ENCODE measurements at places on chromosomes 3 and 15. TPM values are rescaled to one million over a fixed set of nuclear protein-coding genes. Genes with fewer than 3 reads are reported as not detected.

- H3K4me3 ChIP-seq: peak overlapping the region; percentile 91
- peak overlapping the region; percentile 25 for H3K27ac ChIP-seq
- H3K36me3 ChIP-seq: peaks cover 5% of the 10 kb centered on the region
- H3K4me1 ChIP-seq: peaks cover 6% of the 10 kb centered on the region
Measured at GRCh38 chr3:184261854-184262763, 756 bp upstream of the CAMK2N2 start.

Gene RASL12
- 0.44 TPM for total RNA-seq

DNA sequence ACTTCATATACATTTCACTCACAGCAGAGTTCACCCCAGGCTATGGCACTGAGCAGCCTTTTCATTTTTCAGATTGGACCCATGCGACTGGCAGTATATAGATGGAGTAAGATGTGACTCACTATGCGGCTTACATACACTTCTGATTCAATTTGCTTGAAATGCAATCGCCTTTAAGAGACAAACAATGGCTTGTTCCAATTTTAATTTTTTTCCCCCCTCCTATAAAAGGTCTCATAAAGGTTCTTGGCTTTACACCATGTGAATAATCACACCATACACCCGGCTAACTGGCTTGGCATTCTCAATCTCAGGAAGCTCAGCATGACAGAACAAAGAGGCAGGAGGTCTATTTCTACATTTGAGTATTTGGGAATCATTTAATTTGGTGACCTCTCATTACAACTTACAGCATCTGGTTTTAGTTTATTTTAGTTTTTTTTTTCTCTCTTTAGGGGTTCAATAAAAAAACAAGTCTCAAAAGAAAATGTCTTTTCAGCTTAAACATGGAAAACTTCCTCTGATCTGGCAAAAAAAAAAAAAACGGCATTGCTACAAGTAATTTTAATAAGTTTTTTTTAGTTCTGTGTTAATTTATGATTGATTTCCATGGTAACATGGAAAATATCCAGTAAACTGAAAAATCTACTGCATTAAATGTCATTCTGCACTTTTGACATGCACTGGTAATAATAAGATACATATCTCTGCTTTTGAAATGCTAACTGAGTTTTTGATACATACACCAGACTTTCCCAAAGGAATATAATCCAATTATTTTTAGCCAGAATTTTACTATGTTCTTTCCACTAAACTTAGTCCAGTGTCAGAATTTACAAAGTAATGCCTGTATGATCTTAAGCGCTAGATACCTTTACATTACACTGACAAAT lies 38.8 kb downstream of the GADL1 start:
- H3K36me3 ChIP-seq: no peaks in the 10 kb centered on the region
- no peak overlapping the region for H3K27ac ChIP-seq
- no peak for DNase-seq
- no peaks in the 10 kb centered on the region for H3K4me1 ChIP-seq
- H3K27me3 ChIP-seq: peaks cover 2% of the 10 kb centered on the region

Gene ARL6
- 9.6 TPM for total RNA-seq

- peaks cover 6% of the 10 kb centered on the region for H3K4me1 ChIP-seq
- H3K36me3 ChIP-seq: no peaks in the 10 kb centered on the region
- H3K27me3 ChIP-seq: peaks cover 2% of the 10 kb centered on the region
- no peak for DNase-seq
- H3K4me3 ChIP-seq: no peak overlapping the region
- no peak overlapping the region for H3K27ac ChIP-seq
Measured at GRCh38 chr3:10981961-10982360, 10.6 kb upstream of the SLC6A1 start.

- peak overlapping the region; percentile 24 for H3K27ac ChIP-seq
- H3K4me3 ChIP-seq: peak overlapping the region; percentile 79
- H3K36me3 ChIP-seq: no peaks in the 10 kb centered on the region
- peaks cover 7% of the 10 kb centered on the region for H3K4me1 ChIP-seq
- peaks cover 5% of the 10 kb centered on the region for H3K27me3 ChIP-seq
Measured at GRCh38 chr3:39385456-39386090, 2.4 kb downstream of the SLC25A38 start.

DNA sequence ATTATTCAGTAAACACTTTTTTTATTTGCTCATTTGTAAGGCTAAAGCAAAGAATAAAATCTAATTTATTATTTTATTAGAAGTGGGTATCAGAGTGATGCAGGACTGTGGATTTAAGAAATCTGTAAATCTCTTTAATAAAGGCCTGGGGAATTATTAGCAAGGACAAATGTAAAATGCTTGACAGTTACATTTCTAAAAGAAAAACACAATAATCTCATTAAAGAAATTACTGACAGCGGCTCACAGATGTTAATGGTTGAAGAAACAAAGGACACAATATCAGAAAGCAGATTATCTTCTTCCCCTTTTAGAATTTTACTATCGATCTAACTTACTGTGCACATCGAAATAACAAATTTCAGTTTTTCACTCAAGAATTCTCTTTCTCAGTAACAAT lies 262.1 kb upstream of the MEIS2 start:
- no peaks in the 10 kb centered on the region for H3K27me3 ChIP-seq
- no peak overlapping the region for H3K4me3 ChIP-seq
- H3K36me3 ChIP-seq: no peaks in the 10 kb centered on the region
- no peaks in the 10 kb centered on the region for H3K4me1 ChIP-seq
- H3K27ac ChIP-seq: no peak overlapping the region

GRCh38 chr3:16741890-16742289 lies 136.7 kb upstream of the DAZL start:
- no peaks in the 10 kb centered on the region for H3K27me3 ChIP-seq
- H3K27ac ChIP-seq: no peak overlapping the region
- H3K4me1 ChIP-seq: no peaks in the 10 kb centered on the region
- no peak for DNase-seq
- no peak overlapping the region for H3K4me3 ChIP-seq

DNA sequence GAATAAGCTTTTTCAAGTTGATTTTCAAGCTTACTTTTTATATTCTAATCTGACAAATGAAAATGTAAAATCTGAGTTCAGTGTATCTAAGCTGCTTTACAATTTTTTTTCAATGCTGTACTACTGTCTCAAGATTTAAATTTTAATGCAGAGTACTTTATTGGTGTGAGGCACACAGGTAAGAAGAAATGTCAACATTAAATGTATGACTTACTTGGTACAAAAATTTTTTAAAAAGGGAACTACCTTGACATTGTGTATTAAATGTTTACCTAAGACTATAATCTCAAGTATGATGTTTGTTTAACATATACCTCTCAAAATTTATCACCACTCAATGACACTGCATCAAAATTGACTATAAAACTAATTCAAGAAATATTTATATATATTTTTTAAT lies 62.7 kb downstream of the NECTIN3 start:
- no peak overlapping the region for H3K27ac ChIP-seq
- H3K4me1 ChIP-seq: no peaks in the 10 kb centered on the region
- H3K27me3 ChIP-seq: no peaks in the 10 kb centered on the region
- H3K4me3 ChIP-seq: no peak overlapping the region
- no peaks in the 10 kb centered on the region for H3K36me3 ChIP-seq

Gene FBXO40
- total RNA-seq: not detected

DNA sequence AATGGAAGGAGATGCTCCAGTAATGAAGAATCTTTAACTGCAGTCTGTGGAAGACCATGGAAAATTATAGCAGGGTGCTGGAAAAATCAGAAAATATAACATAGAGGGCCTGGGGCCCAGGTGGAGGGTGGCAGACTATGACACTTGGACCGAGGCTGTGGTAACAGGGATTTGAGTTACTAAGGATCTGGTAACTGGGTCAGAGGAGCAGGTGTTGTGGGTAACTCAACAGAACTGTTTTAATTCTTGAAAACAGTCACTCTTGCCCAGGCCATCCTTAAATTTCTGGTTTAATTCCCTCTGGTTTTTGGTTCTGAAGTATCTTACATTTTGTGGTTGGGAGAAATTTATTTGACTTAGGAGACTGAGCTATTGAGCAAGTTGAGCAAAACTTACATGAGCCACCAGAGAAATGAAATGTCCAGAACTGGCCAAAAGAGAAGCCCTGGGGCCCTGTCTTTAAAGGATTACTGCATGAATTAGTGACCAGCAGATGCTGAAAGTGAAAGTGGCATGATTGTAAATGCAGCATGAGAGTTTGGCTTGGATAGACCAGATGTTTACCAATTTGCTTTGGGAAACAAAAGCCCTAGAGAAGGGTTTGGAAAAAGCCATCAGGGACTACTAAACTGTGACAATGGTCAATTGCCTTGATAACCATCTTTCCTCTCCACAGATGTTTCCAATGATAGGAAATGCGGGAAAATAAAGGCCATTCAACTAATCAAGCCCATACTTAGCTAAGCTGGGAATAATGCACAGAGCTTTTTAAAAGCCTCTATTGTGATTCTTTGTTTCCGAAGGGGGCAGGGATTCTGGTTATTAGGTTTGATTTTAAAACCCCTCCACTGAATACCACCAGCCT lies 374.9 kb upstream of the TGFBR2 start:
- no peaks in the 10 kb centered on the region for H3K36me3 ChIP-seq
- peak overlapping the region; percentile 3 for H3K4me3 ChIP-seq
- H3K4me1 ChIP-seq: peaks cover 23% of the 10 kb centered on the region
- no peaks in the 10 kb centered on the region for H3K27me3 ChIP-seq
- DNase-seq: no peak
- no peak overlapping the region for H3K27ac ChIP-seq

DNA sequence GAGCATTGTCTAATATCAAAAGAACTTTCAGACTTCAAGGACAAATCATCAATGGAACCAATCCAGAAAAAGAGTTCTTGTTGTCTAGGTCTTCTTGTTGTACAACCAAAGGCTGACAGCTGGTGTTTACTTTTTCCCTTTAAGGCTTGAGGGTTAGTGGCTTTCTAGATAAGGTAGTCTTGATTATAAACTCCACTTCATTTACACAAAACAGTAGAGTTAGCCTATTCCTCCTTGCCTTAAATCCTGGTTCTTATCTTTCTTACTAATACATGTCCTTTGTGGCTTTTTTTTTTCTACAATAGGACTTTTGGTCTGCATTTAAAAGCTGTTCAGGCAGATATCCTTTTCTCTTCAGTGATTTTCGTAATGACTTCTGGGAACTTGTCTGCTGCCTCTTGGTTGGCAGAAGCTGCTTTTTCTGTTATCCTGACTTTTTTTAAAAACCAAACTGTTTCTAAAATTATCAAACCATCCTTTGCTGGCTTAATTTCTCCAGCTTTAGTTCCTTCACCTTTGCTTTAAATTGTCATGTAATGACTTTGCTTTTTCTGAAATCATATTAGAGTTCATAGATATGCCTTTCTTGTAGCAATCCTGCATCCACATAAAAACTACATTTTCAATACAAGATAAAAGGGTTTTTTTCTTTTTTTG lies 44.8 kb downstream of the STRIT1 start:
- no peak overlapping the region for H3K4me3 ChIP-seq
- no peak for DNase-seq
- no peaks in the 10 kb centered on the region for H3K36me3 ChIP-seq
- H3K27me3 ChIP-seq: no peaks in the 10 kb centered on the region

DNA sequence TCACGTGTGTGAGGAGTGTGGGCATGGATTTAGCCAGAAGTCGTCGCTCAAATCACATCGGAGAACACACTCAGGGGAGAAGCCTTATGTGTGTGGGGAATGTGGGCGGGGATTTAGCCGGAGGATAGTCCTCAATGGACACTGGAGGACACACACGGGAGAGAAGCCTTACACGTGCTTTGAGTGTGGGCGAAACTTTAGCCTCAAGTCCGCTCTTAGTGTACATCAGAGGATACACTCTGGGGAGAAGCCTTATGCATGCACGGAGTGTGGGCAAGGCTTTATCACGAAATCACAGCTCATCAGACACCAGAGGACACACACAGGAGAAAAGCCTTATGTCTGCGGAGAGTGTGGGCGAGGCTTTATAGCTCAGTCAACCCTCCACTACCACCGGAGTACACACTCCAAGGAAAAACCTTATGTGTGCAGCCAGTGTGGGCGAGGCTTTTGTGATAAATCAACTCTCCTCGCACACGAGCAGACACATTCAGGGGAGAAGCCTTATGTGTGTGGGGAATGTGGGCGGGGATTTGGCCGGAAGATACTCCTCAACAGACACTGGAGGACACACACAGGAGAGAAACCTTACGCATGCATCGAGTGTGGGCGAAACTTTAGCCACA lies 28.1 kb downstream of the ZNF589 start:
- peak overlapping the region; percentile 20 for H3K27ac ChIP-seq
- H3K36me3 ChIP-seq: peaks cover 16% of the 10 kb centered on the region
- peaks cover 2% of the 10 kb centered on the region for H3K27me3 ChIP-seq
- no peak for DNase-seq
- H3K4me3 ChIP-seq: no peak overlapping the region
- H3K4me1 ChIP-seq: peaks cover 5% of the 10 kb centered on the region
